ENCODE measurements at places on chromosomes 6 and 20.

DNA sequence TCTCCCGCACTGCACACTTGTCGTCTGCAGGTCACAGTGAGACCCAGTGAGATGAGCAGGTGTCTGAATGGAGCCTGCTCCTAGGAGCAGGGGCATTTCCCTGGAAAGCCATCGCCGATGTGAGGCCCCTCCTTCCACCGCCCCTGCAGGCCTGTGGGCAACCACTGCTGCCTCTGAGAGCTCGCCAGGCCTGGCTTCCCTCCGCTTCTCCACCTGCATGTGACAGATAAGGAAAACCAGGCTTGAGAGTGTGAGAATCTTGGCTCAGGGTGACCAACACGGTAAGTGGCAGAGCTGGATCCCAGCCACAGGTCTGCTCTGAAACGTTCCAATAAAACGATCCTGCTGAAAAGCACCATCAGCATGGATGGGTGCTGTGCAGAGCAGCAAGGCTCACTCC lies 332.8 kb downstream of the CDH4 start:
- no peak for DNase-seq

- peak; percentile 75 for DNase-seq
Measured at GRCh38 chr6:42043787-42044475, 6.4 kb upstream of the TAF8 start.

DNA sequence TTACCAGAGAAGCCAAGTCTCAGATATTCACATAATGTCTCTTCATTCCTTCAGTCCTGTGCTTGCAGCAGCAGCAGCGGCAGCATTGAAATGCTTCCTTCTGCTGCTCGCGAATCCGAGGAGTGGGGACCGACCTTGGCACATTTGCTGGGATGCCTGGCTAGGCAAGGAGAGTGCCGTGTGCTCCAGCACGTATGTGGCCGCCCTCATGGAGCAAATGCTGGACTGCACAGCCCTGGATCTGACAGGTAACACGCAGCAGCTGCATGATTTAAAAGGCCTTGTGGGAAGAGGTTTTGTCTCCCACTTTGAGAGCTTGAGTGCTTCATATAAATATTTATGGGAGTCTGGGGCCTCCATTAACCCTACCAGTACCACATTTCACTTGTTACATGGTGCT lies 9.9 kb downstream of the MAFB start:
- DNase-seq, result no peak

DNA sequence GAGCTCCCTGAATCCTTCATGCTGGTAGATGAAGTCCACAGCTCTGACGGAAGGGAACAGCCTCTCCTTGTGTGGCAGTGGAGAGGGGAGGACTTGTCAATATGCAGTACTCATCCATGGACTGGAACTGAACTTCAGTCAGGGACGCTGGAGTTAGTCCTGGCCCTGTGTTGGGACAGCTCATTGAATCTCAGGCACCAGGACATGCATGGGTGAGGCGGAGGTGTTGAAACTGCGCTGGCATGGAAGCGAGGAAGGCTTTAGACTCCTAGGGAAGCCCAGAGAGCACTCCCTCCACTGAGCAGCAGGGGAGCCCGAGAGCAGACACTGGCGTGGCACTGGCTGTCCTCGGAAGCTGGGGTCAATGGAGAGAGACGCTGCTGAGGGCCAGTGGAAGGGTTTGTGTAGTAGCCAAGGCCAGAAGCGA lies 161.3 kb upstream of the GGTLC1 start:
- DNase-seq, result no peak

GRCh38 chr6:116210750-116211425 lies 43.0 kb downstream of the TSPYL4 start:
- DNase-seq, result no peak

- DNase-seq, result no peak
Measured at GRCh38 chr6:170269846-170270541, 20.9 kb downstream of the DLL1 start.

DNA sequence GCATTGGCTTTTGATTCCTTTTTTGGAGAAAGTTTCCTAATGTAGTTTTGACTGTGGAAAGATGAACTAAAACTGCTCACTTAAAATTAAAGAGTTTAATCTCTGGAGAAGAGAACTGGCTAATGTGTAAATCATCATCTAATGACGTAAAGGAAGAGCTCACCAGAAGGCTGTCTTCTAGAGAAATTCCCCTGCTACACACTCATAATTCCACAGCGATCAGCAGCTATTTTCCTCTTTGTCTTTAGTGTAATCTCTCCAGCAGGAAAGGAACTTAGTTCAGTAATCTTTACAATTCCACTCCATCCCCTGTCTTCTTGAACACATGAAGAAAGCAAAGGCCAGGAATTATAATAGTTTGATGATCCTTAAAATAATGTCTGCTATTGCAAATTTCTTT lies 15.8 kb downstream of the SPTLC3 start:
- DNase-seq, result no peak

GRCh38 chr6:11179419-11180202 lies 52.9 kb downstream of the NEDD9 start:
- no peak for DNase-seq

- DNase-seq, result no peak
Measured at GRCh38 chr6:137904822-137905617, 38.0 kb downstream of the TNFAIP3 start.

DNA sequence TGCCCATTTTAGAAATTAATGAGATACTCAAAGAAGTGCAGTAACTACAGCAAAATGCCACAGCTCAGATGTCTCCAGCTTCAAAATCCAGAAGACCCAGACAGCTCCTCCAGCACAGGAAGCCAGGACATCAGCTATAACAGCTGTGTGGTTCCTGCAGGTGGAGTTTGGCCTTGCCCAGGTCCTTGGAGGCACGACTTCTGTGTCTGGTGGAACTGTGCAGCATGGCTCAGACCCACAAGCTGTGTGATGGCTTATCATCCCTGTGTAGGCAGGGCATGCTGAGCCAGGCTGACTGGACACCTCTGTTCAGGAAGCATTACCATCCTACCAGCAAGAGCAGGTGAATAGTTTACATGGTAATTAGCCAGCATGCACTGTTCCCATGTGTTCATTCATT lies 26.5 kb upstream of the CD93 start:
- no peak for DNase-seq

GRCh38 chr20:10653599-10654249 lies 20.1 kb downstream of the JAG1 start:
- DNase-seq, result no peak

GRCh38 chr20:5779071-5779900 lies 29.1 kb downstream of the SHLD1 start:
- no peak for DNase-seq

DNA sequence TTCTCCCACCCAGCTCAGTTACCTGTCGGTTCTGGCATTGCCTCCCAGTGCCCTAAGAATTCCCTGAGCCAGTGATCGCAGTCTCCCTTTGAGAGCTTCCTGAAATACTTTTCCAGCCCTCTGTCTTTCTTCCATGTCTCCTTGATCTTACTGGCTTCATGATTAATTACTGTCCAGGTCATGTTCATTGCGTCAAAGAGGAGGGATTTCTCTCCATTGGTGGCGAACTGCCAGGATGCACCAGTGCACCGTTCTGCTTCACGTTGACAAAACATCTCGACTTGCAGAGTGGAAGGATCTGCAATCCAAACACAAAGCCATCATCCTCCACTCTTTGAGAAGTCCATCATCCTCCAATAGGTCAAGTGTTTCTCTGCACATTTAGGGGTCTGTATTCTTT lies 8.6 kb downstream of the RAET1E start:
- no peak for DNase-seq

GRCh38 chr6:4487538-4487937 lies 288.7 kb upstream of the CDYL start:
- DNase-seq, result no peak

- DNase-seq, result no peak
Measured at GRCh38 chr6:74741646-74742045, 464.2 kb downstream of the COL12A1 start.

- DNase-seq, result no peak
Measured at GRCh38 chr6:116467096-116467495, 5.9 kb downstream of the CALHM6 start.
